ENCODE measurements at places on chromosomes 6 and 20.

GRCh38 chr6:81792826-81793225 lies 40.3 kb upstream of the TENT5A start:
- DNase-seq: no peak

DNA sequence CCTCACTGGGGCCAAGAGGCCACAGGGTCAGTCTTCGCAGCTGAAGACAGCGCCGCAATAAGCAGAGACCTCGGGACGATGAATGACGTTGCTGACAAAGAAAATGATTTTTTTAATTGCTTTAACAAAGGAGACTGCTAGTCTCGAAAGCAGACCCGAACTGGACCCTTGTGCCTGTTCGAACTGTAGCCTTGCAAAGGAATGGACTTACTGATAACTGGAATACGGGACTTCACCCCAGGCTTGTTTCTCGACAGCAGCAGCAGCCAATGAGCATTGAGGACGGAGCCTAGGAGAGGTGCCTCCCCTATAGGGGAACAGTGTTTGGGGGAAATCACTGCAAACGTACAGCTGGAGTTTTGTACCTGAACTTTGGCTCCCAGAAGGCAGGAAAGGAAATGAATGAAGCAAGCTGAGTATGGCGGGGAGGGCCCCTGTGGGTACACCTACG lies 1.3 kb upstream of the TAF4 start:
- DNase-seq: no peak

DNA sequence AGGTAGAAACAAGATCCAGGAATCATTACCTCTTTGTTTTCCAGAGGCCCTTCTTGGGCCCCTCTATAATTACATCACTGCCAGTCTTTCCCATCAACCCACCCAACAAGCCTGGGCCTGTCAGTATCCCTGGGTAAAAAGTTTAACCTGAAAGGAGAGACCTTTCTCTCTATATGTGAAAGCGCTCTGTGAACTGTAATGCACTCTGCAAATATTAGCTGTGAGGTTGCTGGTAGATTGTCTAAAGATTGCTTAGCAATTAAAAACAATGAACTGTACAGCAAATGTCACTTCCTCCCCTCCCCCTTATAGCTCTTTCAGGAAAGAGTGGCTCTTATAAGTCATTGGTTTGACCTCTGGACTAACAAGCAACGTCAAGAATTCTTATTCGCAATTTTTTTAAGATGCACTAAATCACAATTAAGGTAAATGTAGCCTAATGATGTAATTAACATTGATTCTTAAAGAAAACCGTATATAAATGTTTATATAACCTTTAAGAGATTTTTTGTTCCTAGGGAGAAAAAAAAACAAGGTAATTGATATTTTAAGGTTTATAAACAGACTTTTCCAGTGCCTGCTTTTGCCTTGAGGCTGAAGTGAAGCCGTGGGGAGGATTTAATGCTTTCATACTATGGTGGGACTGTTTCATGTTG lies 18.4 kb downstream of the ECT2L start:
- DNase-seq: peak; percentile 89

GRCh38 chr6:167673946-167674345 lies 152.8 kb upstream of the AFDN start:
- DNase-seq: no peak

DNA sequence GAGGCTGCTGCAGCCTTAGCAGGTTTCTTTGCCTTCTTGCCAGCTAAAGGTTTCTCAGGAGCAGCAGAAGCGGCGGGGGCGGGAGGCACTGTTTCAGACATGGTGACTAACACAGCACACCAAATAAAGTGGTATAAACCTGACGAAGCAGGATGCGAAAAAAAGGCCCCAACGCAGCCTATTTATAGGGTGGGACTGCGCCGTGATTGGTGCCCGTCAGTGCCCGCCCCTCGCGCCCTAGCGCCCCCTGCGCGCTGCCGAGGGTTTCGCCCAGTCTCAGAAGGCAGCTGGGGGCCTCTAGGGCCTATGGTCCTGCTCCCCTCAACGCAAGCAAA lies 55.0 kb downstream of the TRIM38 start:
- DNase-seq: no peak

DNA sequence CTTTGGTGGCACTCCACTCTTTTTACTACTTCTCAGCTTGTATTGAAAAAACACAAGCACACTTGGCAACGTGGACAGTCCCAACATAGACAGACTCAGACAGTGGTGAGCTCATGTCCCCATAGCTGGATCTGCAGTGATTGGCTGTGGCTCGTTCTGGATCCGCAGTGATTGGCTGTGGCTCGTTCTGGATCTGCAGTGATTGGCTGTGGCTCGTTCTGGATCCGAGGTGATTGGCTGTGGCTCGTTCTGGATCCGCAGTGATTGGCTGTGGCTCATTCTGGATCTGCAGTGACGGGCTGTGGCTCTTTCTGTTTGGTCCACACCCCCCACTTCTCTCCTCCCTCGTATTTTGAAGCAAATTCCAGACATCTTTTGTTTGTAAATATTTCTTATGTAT lies 28.0 kb downstream of the OSBPL2 start:
- no peak for DNase-seq

DNA sequence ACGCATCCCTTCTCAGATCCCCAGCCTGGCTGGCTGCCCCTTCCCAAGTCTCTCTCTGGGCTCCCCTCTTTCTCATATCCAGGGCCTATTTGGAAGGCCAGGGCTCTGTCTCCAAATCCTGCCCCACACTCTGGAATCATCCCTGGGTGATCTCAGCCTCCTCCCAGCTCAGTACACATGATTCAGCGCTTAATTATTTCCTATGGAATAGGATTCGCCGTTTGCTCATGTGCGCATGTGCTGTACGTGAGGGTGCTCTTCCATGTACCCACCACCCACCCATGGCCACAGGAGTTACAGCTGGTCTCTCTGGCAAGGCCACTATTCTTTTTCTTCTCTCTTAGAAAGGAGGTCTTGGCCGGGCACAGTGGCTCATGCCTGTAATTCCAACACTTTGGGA lies 81.7 kb upstream of the FOXP4 start:
- no peak for DNase-seq

DNA sequence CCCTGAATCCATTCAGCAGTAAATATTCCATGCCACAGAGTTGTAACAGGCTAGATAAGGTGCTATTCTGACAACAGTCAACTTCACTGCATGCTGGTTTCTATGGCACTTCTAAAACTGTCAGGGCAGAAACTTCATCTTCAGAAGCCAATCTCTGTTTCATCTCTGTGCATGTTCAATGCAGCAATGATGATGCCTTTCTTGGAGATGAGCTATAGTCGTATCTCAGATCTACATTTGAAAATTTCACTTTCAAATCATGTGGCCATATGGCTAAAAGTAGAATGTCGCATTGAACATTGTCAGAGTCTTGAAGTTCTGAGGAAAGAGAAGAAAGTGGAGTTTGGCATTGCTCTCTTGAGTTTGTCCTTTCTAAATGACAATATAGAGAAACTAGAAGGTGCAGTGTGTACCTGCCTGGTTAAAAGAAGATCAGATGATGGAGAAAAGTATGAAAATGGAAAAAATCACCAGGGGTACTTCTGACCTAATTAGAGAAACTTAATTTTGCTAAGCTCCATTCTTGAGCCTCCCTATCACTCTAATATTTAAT lies 49.0 kb upstream of the VSTM2L start:
- no peak for DNase-seq

GRCh38 chr20:63522091-63522868 lies 1.7 kb downstream of the PPDPF start:
- no peak for DNase-seq

DNA sequence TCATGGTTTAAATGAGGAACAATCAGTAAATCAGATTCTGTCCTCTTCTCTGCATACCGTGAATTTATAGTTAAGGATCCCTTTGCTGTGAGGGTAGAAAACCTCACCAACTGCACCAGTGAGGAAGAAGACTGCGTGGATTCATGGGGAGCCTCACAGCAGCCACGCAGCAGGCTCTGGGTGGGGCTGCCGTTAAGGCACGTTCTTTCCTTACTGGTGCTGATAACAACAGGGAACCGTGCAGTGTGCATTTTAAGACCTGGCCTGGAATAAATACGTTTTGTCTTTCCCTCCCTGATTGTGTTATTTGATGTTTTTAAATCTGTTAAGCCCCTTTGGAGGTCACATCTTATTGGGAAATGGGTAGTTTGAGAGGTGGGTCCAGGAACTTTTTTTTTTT lies 17.6 kb upstream of the MYLK2 start:
- no peak for DNase-seq

GRCh38 chr6:37503309-37503965 lies 3.7 kb upstream of the CCDC167 start:
- peak; percentile 84 for DNase-seq

GRCh38 chr6:136429264-136430065 lies 120.8 kb downstream of the MAP7 start:
- no peak for DNase-seq

- no peak for DNase-seq
Observed at GRCh38 chr20:51028616-51029212, 5.8 kb upstream of the KCNG1 start.

DNA sequence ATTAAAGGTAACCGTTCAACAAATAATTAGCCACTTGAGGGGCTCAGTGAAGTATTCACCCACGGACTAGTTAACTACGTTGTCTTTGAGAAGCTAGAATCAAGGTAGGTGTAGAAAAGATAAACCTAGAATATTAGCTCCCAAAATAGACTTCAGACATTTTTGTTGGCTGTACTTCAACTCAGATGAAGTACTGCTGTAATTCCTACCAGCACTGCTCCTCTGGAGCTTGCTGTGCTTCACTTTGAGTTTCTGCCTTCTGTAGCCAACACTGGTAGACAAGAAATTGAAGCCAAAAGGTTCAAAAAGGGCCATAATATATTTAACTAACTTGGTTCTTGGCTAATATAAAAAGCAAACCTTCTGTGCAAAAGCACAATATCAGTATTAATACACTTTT lies 18.8 kb upstream of the SDHAF4 start:
- no peak for DNase-seq

- peak; percentile 89 for DNase-seq
Observed at GRCh38 chr6:27894839-27895762, 17.1 kb downstream of the OR2B2 start.

GRCh38 chr6:40692337-40692736 lies 105.2 kb upstream of the LRFN2 start:
- no peak for DNase-seq

GRCh38 chr6:30211899-30212298 lies 1.3 kb downstream of the TRIM26 start:
- no peak for DNase-seq

DNA sequence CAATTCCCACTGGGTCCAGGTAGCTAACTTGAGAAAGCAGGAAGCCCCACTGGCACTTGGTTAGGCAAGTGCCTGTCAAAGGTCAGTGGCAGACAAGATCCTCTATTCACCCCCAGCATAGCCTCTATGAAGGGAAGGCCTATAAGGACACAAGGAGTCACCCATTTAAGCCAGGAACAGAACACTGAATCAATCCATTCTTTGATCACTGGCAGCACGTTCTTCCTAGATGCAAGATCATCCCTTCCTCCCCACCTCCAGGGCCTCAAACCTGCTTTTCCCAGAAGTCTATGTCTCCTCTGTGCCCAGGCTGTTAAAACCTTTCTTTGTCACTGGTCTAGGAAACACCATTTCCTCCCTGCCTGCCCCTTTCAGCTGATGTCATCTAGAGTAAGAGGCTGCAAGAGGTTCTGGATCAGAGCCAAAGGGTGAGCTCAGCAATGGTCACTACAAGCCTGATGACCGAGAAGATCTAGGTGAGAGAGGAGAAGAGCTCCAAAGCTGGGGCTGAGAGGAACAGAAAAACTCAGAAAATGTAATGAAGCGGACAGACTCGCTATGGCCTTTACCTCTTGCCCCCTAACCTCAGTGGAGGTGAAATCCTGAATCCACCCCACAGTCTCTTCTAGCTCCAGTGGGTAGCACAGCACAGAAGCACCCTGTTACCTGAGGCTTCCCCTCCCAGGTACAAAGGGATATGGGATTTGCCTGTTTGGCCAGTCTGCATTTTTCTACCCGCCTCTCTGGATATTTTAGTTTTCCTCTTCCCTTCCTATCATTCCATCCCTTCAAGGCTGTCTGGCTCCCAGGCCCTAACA lies 1.8 kb downstream of the GTPBP2 start:
- no peak for DNase-seq

DNA sequence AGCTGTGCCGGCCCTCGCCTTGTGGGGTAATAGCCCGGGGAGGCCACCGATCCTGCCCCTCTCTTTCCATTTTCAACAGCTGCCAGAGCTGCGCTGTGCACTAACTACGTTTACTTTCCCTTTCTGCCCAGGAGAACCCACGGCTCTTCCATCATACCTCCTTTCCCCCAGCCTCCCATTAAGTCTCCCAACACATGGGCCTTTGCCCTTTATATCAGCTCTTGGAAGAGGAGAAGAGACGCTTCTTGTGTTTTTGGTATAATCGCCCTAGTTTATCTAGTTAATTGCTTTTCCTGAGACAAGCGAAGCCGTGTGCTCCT lies 637 bp downstream of the UBR2 start:
- no peak for DNase-seq

- DNase-seq: no peak
Observed at GRCh38 chr20:56691325-56691998, 62.4 kb downstream of the TFAP2C start.

DNA sequence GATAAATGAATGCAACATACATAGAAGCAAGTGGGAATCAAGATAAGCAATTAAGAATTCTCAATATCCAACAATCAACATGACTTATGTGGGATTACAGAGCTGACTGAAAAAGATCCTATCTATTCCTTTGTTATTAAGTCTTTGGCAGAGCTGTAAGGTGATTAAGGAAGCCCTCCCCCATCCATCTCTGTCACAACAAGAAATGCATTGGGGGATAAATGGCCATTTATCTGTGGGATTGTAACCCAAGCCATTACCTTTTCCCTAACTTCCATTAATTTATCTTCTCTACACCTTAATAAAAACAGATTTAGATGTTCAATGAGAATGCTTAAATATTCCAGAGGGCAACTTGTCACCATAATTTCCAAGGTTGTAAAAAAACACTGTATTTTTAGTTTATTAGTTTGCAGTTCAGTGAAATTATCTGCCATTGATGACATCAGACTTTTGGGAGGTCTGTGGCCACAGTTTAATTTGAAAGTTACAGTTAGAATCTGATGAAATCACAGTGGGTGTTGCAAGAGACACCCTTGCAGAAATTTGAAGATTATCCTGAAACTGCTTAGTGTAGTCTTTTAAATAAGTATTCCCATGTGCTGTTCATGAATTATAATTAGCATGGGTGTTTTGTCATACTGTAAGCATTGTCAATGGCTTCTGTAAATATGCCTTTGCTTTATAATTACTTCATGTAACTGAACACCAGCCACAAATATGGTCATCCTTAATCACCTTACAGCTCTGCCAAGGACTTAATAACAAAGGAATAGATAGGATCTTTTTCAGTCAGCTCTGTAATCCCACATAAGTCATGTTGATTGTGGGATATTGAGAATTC lies 49.4 kb upstream of the FYN start:
- DNase-seq: peak; percentile 87

GRCh38 chr20:3900187-3900604 lies 11.0 kb downstream of the PANK2 start:
- DNase-seq: peak; percentile 76

Data from NCI-H1417 (cell line).